ENCODE measurements at places on chromosomes 7 and 10.

DNA sequence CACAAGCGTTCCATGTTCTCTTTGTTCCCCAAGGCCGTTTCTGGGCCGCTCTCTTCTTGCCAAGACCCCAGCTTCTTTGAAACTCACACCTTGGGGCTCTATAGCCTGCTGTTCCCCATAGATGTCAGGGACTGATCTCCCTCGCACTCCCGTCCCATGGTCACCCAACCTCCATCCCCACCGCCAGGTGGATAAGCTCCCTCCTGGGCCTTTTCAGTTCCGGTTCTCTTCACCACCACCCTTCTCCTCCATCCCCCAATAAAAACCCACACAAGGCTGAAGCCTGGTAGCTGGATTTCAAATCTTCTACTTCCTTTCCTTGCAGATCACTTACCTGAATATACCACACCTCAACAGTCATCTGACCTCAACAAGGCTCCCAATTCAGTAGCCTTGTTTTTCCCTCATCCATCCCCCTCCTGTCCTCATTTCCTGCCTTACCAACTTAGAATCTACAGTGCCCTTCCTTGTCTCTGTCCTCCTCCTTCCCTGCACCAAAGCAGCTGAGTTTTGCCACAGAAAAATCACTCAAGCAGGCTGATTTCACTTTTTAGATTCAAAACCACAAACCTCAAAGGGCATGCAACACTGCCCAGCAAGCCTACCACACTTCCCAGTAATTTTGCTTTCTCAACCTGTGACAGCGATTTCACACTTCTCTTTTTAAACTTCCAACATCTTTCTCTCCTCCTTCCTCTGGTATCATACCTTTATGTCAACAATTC, 7.7 kb downstream of the SLC37A3 start:
- no peak for DNase-seq

DNA sequence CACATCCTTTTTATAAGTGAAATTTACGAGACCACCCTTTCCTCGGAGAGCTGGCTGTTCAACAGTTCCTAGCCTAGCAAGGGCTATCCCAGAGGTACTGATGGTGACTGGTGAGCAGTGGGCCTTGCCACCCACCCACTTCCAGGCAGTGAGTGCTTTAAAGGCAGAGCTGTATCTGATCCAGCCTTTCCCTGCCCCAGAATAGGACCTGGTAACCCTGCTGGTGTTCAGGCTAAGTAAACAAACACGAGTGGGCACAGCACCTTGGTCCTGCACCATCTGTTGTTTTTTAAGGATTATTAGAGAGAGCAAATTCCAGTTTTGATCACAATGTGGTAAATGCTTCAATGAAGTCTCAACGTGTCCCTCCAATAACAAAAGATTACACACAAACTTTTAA, 75.7 kb downstream of the COBL start:
- DNase-seq = no peak

DNA sequence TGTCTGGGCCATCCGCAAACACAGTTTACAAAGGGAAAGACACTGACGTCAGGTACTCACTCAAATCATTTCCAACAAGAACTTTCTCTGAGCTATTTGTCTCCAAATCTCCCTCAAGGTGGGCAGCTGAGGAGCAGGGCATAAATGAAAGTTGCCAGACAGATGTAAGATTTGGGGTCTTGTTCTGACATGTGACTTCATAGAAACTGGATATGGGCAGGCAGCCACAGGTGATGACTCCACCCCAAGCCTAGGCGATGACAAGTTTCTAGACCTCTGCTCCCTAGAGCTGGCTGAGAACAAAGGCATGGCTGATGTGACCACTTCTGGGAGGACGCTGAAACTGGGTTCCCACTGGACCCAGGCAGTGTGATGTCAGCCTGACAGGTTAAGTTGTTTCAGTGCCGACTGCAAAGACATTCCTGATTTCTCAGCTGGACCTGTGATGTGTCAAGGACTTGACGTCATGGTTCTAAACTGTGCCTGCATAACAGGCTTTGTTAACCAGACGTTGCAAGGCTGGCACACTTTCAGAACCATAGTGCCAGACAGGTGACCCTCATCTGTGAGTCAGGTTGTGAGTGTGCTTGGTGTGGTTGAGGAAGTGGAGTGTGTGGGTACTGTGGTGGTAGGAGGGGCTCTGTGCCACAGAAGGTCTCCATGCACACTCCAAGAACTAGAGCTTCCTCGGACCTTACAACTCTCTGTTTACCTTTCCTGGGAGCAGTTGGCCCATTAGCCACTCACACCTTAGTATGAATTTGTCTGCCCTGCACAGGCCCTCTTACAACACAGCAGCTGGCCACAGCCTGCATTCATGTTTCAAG, 39.9 kb upstream of the EBF3 start:
- no peak for DNase-seq

DNA sequence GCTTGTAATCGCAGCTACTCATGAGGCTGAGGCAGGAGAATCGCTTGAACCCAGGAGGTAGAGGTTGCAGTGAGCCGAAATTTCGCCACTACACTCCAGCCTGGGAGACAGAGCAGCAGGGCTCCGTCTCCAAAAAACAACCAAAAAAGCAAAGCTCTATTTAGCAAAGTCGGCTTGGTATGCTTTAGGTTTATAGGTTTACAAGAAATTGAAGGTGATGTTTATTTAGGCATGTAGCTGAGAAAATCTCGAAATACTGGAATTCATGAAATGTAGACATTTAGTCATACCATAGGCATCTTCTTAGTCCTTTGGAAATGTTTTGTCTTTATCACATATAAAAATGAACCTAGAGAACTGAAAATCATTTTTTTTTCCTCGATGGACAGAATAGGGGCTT, 453.8 kb upstream of the ANKRD30A start:
- DNase-seq = no peak

DNA sequence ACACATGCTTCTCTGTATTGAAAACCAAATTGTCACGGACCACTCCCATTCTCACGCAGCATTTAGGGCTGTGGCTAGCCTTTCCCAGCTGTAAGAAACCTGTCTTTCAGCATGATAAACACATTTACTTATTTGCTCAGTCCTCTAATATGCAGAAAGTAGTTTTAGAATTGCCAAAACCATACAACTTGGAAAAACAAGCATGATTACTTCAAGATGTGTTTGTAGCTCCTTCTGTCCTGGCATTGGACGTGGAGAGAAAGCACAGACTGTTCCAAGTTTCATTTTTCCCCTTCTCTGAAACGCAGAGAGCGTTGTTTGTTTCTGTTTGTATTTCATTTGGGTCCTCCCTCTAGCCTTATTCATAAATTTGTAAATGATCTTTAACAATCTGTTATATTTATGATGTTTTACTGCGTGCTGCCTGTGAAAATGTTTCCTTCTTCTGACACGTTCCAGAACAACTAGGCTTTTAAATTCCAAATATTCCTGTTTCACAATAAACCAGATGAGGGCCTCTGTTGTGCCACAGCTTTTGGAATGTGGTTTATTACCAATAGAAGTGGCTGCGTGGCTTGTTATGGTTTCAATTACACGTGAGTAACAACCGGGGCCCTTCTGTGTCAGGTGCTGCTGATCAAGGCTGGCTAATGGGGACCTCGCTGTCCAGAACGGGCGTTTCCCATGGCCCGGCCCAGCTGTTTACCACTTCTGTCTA, 26.1 kb downstream of the MNX1 start:
- DNase-seq = no peak

DNA sequence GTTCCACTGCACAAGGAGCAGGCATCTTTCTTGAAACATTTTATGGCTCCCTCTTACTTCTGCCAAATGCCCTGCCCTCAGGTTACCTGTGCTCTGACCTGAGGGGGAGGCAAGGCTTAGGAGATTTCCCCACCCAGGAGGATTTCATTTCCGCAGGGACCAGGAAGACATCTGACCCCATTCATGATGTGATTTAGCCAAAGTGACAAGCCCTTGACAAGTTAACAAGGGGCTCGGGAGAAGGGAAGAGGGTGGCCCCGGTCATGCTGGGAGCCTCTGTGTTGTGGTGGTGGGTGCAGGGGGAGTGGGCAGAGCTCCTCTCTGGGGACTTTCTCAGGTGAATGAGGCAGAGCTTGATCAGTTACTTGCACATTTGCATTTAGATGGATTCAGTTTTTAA, 18.9 kb downstream of the GIMAP5 start:
- DNase-seq = no peak

Data from DMS79 treated with DMSO at 0.1 percent for 48 hours (cell line).